ENCODE measurements at places on chromosomes 1 and 21.

DNA sequence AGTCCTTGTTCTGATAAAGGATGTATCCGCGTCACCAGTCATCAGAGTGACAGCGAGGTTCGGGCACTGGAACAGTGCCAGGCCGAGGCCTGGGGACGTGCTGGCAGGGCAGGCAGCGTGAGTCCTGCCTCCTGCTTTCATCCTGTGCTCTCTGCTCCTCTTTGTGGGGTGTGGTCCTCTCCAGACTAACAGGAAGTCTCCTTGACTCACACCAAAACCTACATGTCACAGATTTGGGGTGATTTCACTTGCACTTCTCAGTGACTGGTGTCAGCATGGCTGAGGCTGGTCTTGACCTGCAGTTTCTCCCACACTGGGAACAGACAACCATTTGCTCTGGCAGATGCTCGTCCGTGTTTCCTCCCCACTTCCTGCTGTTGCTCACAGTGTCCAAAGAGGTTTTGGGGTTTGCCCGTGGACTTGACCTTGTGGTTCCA lies 8.8 kb upstream of the NLRP3 start:
- DNase-seq = no peak

DNA sequence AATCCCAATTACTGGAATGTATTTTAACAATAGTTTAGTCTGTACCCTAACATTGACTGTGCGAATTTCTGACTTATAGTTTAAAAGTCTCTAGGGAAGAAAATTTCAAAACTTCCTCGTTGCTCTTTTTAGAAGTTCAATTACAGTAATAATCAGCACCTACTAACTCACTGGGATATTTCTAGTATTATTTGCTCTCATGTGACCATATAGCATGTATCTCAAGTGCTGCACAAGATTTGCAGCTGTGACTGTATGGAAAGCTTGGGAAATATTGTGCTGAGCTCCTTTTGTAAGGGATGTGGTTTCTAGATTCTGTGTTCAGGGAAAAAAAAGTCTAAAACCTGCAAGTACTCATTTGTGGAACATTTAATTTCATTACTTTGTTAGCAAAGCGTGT lies 153.1 kb downstream of the ST6GALNAC3 start:
- no peak for DNase-seq

DNA sequence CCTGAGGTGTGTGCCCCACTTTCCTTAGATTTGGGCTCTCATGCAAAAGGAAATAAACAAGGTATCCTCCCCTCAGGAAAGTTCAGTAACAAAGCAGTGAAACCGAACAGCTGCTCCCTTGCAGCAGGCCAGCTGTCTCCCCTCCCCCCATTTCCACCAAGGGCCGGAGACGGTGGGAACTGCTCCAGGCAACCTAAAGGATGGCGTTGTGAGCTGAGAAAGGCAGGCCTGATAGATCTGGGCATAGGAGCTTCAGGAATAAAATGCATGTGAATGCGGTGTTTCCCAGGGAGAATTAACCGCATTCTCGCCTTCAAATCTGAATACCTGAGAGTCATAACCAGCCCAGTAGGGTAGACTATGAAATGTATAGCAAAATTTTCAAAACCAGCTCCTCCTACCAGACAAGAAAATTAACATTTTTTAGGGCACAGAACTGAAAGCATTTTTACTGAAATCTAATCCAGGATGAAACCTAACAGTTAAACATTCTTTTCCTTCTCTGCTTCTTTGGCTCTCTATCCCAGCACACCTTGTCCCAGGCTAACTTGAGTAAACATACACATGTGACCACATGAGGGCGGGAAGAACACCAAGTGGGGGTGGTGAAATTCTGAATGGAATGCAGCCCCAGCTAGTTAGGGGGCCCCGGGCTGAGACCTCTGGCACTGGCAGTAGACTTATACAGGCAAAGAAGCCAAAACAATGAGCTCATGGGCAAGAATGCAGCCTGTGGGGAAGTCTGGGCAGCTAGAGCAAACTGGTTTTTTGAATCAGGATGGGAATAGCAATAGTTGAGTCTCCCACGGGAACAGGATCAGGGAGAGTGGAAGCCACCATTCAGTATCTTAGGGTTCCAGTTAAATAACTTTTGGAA lies 11.5 kb downstream of the MCL1 start:
- DNase-seq = peak; percentile 90

- no peak for DNase-seq
Measured at GRCh38 chr1:25030674-25031589, 100.9 kb upstream of the RUNX3 start.

GRCh38 chr21:40846103-40846502 lies 855 bp downstream of the DSCAM start:
- DNase-seq = peak; percentile 67

DNA sequence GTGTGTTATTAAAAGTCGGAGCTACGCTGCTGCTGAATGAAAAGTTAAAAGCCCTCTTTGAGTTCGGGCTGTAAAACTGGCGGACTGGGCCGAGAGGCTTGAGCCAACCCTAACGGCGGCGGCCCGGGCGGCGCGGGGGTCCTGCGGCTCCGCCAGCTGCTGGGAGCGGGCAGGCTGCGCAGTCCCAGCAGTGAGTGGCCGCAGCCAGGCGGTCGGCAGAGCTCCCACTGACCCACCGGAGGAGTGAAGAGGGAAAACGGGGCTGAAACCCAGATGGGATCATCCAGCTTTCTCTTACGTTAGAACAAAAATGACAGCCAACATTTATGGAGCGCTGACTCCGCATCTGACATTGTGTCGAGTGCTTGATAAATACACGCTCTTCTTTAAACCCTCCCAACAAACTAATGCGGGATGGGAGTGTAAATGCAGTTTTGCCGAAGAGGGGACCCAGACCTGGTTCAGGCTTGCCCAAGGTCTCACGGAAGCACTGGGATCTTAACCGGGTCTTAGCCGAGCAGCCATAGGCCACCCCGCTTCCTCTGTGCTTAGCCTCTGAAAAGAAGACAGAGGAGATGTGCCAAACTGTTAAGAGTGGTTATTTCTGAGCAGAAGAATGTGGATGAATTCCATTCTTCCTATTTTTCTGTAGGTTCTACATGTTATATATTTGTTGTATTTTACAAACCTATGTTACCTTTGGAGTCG lies 3.5 kb downstream of the GRHL3 start:
- DNase-seq = no peak

GRCh38 chr1:201169971-201170532 lies 15.8 kb upstream of the TMEM9 start:
- DNase-seq = no peak

GRCh38 chr1:221013691-221014660 lies 134.7 kb downstream of the HLX start:
- DNase-seq = no peak

DNA sequence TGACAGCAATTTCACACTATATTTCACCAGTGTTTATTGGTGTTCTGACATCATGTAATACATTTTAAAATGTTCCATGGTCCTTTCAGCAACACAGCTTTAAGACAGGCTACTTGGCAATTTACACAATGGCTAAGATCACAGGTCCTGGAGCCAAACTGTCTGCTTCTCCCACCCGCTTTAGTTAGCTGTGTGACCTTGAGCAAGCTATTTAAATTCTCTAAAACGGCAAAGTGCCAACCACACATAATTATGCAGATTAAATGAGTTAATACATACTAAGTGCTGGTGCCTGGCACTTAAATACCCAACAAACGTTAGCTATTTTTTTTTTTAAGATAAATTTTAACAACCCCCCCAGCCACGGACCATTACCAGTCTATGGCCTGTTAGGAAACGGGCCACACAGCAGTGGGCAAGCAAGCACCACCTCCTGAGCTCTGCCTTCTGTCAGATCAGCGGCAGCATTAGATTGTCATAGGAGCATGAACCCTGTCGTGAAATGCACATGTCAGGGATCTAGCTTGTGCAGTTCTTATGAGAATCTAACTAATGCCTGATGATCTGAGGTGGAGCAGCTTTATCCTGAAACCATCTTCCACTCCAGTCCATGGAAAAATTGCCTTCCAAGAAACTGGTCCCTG lies 26.9 kb downstream of the SOD1 start:
- no peak for DNase-seq

- no peak for DNase-seq
Measured at GRCh38 chr1:51268634-51269033, 32.6 kb downstream of the RNF11 start.

Data from NCI-H1694 treated with DMSO at 0.1 percent for 48 hours (cell line).